Smooth muscle cell of the umbilical artery (primary cell): ENCODE measurements at places on chromosomes 6 and 20. TPM values are rescaled to one million over a fixed set of nuclear protein-coding genes. Genes with fewer than 3 reads are reported as not detected.

HFE gene
- 16.3 and 24.6 TPM in 2 replicates for total RNA-seq

APOBEC2 gene
- total RNA-seq: not detected in 2 replicates

PROKR2 gene
- not detected in 2 replicates for total RNA-seq

EYA4 gene
- total RNA-seq: under 0.01 TPM in 1 of 2 replicates, not detected in the other

CPNE5 gene
- 0.18 and 0.30 TPM in 2 replicates for total RNA-seq

LTB gene
- not detected in 2 replicates for total RNA-seq

HEBP2 gene
- total RNA-seq: 26.9 and 40.7 TPM in 2 replicates

FNDC11 gene
- 0.74 and 0.89 TPM in 2 replicates for total RNA-seq

KCNG1 gene
- 108 and 313 TPM in 2 replicates for total RNA-seq

MAS1 gene
- total RNA-seq: under 0.01 TPM in 1 of 2 replicates, not detected in the other

SLC26A8 gene
- total RNA-seq: 0.05 TPM in 1 of 2 replicates, not detected in the other

SLC17A3 gene
- total RNA-seq: not detected in 2 replicates

DNAH8 gene
- total RNA-seq: not detected in 2 replicates
